CD4-positive, alpha-beta T cell treated with Interleukin-10 for 1 hour (primary cell): ENCODE measurements at places on chromosomes 12 and 14.
A peak's percentile ranks its signal among the peaks of the same experiment; 100 is the strongest.

DNA sequence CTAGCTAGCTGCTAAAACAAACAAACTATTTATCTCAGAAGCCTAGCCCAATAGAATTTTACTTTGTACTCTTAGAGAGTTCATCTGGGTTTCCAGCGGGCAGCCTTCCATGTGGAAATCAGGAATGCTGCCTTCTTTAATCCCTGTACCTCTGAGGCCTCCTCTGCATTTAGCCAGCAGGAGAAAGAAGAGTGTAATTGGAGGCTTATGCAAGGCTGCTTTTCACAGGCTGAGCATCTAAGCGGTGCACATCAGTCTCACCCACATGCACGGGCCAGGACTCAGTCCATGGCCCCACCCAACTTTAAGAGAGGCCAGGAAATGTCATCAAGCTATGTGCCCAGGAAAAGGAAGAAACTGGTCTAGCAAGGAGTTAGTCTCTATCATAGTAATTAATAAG, 14.0 kb upstream of the PTGDR start:
- no peak for DNase-seq

DNA sequence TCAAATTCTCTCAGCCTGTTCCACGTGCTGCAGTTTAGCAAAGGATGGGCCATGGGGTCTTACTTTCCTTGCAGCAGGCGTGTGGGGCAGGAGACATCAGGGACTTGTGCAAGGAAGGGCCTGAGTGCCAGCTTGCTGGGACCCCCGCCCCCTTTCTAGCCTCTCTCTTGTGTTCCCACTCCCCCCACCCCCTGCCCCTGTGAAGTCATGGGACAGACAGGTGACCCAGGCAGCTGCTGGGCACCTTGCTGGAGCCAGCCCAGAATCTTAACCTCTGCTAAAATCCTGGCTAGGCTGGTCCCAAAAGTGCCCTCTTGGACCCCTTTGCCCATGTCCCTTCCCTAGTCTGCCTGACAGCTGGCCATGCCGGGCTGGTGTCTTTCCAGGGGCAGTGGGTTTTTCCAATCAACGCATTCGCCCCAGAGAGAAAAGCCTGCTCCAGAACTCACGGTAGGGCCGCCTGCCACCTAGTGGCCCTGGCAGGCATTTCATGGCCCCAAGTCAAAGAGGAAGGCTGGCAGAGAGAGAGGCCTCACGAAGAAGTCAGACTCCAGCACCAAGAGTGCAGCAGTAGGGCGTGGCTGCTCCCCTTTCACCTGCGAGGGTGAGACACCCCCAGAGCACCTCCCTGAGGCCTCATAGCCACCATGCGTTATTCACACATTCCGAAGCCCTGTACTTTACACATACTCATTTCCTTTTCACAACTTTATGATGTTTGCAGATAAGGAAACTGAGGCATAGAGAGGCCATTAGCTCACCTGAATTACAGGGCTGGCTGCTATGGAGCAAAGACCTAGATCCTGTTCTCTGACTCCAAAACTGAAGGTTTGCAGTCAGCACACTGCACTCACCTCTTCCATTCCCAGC, 67.4 kb downstream of the LGMN start:
- peak; percentile 81 for DNase-seq

DNA sequence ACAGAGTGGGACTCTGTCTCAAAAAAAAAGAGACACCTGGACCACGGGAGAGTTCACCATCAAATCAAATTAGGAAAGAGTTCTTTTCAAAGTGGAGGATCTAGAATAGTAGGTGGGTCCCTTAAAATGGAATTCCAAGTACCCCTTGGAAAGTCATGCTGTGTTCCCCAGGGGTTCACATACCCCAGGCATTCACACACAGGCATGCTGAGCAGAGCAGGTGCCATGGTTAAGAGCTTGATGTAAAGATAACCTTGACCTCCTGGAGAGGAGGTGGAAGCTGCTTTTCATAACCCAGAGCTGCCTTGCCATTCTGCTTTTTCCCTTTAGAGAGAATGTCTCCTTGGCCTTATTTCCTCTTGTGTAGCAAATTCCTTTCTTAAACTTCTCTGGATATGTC, 14.2 kb upstream of the SRSF5 start:
- no peak for DNase-seq

DNA sequence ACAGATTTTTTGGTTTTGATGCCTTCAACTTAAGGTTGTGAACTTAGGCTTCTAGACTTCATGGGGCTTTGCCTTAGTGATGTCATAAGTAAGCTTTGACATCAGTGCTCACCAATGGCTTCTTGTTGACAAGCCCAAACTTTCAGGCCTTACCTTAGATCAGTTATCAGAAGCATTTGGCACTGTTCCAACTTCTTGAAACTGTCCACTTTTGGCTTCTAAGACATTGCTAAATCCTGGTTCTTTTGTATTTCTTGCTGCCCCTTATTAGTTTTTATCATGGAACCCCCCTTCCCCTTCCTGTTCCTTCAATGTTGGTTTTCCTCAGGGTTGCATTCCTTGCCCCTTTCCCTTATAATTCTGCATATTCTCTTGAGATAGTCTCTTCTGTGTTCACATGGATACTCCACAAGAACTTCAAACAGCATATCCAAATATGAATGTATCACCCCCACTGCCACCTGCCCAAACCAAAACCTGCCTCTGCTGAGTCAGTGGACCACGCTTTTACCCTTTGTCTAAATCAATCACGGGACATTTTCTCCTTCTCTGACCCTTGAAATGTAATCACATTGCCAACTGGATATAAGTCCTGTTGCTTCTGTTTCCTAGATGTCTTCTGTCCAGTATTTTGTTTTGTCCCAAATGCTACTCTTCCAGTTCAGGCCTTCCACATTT, 7.9 kb downstream of the PFKM start:
- no peak for DNase-seq

GRCh38 chr12:26845057-26845666, 12.2 kb upstream of the ITPR2 start:
- peak; percentile 9 for DNase-seq

DNA sequence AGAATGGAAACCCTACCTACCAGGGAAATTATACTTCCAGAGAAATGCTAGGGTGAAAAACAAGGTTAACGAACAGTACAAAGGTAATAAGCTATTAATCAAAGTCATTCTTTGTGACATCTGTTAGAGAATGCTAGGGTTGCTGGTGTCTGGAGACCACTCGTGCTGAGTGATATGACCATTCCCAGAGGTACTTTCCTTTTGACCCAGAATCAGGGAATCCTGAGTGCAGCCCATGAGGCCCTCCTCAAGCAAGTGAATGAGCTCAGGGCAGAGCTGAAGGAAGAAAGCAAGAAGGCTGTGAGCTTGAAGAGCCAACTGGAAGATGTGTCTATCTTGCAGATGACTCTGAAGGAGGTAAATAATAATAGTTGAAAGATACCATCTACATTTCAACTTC, 31.7 kb downstream of the RPGRIP1 start:
- no peak for DNase-seq

DNA sequence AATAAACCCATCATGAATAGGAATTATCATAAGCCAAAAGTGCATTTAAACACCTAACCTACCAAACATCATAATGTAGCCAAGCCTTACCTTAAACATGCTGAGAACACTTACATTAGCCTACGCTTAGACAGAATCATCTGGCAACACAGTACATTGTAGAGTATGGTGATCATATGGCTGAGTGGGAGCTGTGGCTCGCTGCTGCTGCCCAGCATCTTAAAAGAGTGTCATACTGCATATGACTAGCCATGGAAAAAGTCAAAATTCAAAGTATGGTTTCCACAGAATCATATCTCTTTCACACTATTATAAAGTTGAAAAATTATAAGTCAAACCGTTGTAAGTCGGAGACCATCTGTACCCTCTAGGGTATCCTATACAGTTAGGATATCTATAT, 32.0 kb upstream of the PRPF39 start:
- no peak for DNase-seq

DNA sequence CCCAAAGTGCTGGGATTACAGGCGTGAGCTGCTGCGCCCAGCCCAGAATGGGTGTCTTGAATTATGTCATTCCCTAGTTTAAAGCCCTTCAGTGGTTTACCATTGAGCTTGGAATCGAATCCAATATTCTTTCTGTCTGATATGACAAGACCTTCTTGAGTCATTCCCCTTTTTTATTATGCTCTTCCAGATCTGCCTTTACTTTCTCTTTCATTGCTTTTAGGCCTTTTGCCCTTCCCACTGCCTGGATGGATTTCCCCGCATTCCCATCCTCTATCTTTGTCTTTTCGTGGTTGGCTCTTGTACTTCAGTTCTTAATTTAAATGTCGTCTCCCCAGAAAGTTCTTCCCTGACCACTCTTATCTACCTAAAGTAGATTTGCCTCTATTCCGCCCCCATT, 1.6 kb downstream of the TRAFD1 start:
- DNase-seq = no peak

- no peak for DNase-seq
Measured at GRCh38 chr14:95014036-95014435, 143.3 kb downstream of the DICER1 start.

DNA sequence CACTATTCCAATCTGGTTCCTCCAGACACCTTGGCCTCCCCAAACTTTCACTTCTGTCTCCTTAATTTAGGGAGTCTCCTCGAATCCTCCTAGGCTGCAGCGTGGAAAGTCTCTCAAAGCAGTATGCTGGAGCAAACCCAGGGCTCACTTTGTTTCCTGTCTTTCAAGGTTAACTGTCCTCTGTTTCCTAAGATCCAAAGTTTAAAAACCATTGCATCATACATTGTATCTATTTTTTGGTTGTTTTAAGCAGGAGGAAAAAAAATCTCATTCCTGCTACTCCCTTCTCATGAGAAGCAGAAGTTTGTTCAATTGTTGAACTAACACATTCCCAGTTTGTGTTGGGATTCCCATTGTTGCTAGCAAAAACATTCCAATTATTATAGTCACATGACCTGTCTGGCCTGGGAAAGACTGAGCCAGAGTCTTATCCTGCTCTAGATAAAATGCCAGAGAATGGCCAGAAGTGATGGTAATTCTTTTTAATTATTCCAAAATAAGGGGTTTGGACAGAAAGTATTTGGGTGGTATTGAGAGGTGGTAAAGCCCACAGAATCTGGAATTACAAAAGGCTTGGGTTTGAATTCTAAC, 67.3 kb downstream of the HSPB8 start:
- DNase-seq = no peak

DNA sequence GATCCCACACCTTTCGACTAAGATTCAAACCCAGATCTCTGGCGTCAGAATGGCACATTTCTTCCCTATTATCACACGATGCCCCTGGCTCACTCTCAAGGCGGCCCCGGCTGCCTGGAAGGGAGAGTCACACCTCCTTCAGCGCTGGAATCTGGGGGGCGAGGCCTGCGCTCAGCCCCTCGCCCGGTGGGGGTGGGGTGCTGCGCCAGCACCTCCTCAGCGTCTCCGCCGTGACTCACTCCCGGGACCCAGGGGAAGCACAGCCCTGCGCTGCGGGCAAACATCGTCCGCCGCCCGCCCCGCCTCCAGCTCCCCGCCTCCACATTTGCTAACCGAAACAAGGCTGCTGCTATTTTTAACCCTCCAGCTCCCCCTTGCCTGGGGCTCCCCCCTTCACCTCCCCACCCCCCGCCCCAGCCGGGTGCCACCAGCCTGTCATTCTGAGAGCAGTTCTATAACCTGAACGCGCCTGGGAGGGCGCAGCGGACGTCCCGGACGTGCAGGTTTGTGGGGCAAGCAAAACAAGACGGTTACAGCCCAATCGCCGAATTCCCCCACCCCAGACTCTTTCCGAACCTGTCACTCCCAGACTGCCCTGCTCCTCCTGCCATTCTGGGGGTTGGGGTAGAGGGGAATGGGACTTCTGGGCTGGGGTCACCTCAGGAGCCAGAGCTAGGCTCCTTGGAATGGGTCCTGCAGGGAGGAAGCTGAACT, 6.7 kb downstream of the HDAC7 start:
- DNase-seq = peak; percentile 95

DNA sequence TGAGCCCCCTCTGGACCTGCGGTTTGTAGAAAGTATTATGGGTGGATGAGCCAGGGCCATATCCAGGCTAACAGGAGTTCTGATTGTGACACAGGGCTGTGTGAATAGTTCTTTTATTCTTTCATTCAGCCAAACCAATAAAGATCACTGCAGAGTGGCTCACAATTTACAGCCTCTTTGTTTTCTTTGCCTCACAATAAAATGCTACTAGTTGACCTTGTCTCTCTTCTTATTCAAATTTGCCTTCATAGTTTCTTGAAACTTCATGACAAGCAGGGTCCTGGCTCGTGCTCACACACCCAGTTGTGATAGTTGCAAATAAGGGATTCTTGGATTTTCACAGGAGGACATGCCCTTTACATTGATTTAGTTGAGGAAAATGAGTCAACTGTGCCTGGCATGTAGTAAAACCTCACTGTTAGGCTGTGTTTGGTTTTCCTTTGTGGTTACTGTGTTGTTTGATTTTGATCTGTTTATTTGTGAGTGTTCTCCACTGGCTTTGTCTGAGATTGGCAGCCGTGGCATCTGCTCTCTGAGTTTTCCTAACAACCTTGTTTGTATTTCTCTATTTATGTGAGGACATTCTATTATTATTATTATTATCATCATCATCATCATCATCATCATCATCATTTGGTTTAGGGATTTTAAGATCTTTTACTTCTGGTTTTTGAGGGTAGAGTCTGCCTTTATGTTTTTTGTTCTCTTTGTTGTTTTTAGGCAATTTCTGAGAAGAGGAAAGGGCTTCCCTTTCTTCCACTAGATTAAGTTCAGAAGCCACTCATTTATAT, 2.7 kb upstream of the KRT6B start:
- DNase-seq = no peak

DNA sequence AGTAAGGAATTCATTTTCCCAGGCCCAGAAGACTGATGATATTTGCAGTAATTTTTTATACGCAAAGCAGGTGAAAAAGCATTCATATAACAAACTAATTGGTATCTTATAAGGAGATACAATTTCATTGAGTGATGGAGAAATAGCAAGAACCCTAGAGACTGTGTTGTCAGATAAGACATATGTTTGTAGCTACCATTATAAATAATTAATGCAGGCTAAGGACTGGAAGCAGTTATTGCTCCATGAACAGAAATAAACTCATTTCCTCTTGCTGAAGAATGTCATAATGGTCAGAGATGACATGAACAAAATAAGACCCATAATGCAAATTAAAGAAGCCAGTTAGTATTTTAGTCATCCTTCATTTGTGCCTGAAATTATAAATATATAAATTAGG, 1.5 kb downstream of the OR6C2 start:
- DNase-seq = no peak

- DNase-seq = no peak
Measured at GRCh38 chr14:53054457-53054856, 98.7 kb downstream of the DDHD1 start.

DNA sequence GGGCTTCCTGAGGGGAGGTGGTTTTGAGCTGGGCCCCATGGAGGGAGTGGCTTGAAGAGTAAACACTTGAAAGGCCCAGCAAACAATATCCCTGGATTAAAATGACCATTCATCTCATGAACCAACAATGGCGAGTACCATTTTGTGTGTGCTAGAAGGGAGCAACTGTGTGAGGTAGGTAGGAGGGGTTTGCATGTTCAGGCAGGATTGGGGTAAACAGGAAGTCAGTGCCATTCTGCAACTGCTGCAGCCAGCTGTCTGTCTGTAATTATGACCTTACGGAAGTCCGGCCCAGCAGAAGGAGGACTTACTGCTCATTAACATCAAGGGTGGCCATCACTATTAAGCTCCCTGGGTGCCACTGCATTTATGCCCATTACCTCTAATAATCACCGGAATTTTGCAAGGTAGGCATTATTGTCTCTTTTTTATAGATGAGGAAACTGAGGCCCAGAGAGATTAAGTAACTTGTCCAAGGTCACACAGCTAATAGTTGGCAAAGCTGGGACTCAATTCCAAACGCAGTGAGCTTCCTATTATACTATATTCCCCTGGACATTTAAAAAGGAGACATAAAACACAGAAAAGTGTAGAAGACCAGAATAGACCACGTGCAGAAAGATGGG, 16.6 kb upstream of the IFI27L2 start:
- DNase-seq = no peak

- DNase-seq = peak; percentile 7
Measured at GRCh38 chr14:90759370-90760077, 56.7 kb downstream of the TTC7B start.
